ENCODE measurements at places on chromosomes 12 and 14. TPM values are rescaled to one million over a fixed set of nuclear protein-coding genes. Genes with fewer than 3 reads are reported as not detected.

- DNase-seq, result no peak
These were observed 5.7 kb upstream of the SLC35F4 start for GRCh38 chr14:57871459-57872080.

- DNase-seq, result no peak
These were observed 145.2 kb upstream of the TMCC3 start for GRCh38 chr12:94795520-94795919.

DNA sequence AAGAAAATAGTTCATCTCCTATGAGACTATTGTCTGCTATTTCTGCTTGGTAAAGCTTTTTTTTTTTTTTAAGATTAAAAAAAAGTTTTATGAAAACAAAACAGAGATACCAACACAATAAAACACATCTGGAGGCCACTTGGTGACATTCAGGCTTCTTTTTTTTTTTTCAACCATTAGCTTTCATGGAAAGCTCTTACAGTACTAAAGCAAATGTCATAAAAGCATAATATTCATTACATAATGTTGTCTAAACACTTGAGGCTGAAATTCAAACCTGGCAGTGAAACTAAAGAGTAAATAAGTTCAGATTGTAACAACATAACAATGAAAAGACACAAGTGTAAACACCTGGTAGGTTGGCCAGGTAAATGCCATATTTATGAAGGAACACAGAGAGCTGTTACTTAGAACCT is 14.7 kb downstream of the PRICKLE1 start:
- DNase-seq, result no peak

DNA sequence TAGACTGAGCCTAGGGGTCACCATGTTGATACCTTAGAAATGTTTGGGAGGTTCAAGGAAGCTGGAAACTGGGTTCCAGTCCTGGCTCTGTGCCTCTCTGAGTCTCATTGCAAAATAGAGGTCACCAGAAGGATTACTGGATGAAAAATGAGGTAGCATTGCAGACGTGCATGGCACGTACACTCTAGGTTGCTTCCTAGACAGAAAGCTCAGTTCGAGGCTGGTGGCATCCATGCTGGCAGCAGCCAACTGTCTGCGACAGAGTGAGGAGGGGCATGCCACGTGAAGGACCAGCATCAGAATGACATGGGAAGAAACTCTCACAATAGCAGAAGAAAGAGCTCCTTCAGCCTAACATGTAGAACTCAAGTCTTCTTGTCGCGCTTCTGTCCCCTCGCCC is 4.6 kb upstream of the CYP46A1 start:
- no peak for DNase-seq

GRCh38 chr14:60090864-60091519 is 731 bp upstream of the PCNX4 start:
- no peak for DNase-seq

The HCAR2 gene
- total RNA-seq, result not detected
